ENCODE measurements at places on chromosomes 2 and 18.

DNA sequence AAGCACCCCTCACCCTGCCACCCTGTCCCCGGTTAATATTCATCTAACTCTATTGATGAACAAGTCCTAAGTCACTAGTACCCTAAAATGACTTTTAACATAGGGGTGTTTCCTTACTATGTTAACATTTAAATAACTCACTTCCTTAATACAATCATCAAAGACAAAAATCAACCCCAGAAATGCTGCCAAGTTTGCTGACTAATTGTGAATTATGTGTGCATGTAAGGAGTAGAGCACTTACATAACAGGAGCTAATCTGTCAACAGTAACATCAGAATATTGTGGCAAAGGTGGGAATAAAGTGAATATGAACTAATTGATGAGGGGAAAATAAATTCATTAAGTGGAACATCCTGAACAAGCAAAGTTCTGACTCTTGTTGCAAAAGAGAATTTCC, 81.4 kb upstream of the ERBB4 start:
- peaks cover 5% of the 10 kb centered on the region for H3K27me3 ChIP-seq
- H3K27ac ChIP-seq, result no peak overlapping the region
- no peaks in the 10 kb centered on the region for H3K36me3 ChIP-seq
- H3K4me1 ChIP-seq, result peaks cover 20% of the 10 kb centered on the region
- peak; percentile 19 for DNase-seq

DNA sequence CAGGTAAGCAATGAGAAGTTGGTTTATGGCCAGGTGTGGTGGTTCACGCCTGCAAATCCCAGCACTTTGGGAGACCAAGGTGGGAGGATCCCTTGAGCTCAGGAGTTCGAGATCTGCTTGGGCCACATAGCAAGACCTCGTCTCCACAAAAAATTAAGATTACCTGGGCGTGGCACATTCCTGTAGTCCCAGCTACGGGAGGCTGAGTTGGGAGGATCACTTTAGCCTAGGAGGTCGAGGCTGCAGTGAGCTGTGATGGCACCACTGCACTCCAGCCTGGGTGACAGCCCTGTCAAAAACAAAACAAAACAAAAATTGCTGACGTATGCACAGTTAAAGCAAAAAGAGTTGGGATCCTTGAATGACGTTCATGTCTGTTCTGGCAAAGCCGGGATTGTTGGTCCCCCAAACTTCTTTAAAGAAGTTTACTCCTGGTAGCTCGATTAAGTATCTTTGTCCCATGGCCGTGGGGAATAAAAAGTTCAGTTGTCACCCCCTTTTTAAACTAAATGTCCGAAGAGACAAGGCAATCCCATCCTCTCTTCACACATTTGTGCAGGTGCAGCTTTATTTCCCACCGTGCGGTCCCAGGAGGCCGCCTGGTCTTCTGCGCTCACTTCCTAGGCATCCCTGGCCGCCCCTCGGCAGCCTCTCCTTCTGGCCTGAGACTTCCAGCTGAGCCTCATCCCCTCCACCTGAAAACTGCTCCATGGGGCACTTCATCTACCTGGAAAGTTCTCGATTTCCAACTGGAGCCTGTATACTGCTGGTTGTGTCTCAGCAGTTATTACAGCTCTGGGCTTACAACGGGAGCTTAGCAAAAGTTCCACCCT, 762 bp upstream of the SPOPL start:
- peak overlapping the region; percentile 90 for H3K27ac ChIP-seq
- DNase-seq, result no peak
- H3K4me1 ChIP-seq, result peaks cover 30% of the 10 kb centered on the region

DNA sequence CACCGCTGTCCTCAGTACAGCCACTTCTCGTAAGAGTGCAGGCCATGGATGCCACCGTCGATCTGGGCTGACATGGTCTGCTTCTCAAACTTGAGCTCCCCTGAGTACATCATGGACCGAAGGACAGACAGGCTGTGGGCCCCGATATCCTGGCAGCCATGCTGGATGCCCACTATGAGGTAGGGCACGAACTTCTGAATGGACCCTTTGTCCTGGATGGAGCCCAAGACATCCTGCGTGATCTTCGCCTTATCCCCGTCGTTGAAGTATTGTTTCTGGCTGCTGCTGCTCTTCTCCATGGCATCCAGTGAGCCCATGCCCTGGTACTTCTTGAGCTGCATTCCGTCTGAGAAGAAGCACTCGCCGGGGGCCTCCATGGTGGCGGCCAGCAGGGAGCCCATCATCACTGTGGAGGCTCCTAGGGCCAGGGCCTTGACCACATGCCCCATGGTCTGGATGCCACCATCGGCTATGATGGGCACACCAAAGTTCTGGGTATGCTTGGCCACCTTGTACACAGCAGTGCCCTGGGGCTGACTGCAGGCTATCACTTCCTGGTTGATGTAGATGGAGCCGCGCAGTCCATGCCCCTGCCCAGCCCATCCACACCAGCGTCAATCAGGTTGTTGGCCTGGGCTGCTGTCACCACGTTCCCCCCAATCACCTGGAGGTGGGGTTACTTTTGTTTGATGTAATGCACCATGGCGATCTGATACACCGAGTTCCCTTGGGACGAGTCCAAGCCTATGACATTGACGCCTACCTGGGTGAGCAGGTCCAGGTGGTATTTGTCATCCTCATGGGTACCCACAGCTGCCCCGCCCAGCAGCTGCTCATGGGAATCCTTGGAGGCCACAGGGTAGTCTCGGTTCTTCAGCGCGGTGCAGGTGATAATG, 21.8 kb downstream of the CFLAR start:
- 0 out of 2 replicates have a peak overlapping the region, but pooled peaks have one; percentile 43 for H3K27ac ChIP-seq
- H3K4me1 ChIP-seq, result peaks cover 40% of the 10 kb centered on the region
- H3K36me3 ChIP-seq, result peaks cover 61% of the 10 kb centered on the region
- H3K4me3 ChIP-seq, result no peak overlapping the region
- no peaks in the 10 kb centered on the region for H3K27me3 ChIP-seq

DNA sequence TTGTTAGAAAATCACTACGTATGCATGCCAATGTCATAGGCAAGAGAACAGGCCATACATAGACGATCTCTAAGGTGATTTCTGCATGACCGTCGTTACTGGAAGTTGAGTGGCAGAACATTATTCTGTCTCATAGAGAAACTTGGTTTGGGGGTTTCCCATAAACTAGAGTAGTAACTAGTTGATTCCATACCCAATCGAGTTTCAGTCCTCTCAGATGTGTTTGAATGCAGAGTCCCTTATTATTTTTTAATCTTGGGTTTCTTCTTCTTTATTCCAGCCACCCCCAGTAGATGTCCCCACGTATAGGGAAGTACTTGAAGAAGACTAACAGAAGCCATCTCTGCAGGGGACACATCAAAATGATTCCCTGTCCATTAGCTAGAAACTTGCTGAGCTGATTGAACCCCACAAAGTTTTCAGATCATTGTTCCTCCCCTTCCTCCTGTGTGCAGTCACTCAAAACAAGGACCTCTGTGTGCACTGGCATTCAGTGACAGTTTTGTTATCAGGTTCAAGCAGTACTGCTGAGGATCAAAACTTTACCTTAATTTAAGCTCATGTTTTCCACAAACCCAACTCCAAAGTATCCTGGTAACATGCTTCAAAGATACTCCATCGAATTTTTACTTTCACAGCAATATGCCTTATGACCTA, 68.4 kb upstream of the CDCA7 start:
- no peak overlapping the region for H3K4me3 ChIP-seq
- H3K27ac ChIP-seq, result no peak overlapping the region
- H3K4me1 ChIP-seq, result peaks cover 7% of the 10 kb centered on the region
- H3K27me3 ChIP-seq, result peaks cover 2% of the 10 kb centered on the region
- H3K36me3 ChIP-seq, result no peaks in the 10 kb centered on the region
- no peak for DNase-seq

DNA sequence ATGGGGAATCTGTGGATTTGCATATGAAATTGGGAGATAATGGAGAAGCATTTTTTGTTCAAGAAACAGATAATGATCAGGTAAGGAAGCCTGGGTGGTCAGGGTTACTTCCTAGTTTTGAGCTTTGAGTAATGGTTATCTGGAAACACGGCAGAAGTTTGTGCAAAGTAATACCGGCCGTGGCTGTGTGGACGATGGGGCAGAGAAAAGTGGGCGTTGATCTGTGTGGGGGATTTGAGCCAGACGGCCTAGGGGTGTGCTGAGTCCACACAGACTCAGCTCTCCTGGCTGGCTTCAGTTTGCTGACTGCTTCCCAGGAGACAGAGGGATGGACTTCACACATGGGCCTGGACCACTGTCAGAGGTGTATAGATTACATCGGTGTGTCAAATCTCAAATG, 21.3 kb downstream of the LPIN1 start:
- peaks cover 2% of the 10 kb centered on the region for H3K27me3 ChIP-seq
- no peak overlapping the region for H3K4me3 ChIP-seq
- no peak for DNase-seq
- H3K4me1 ChIP-seq, result no peaks in the 10 kb centered on the region

GRCh38 chr2:135667045-135667444, 74.6 kb upstream of the UBXN4 start:
- peaks cover 3% of the 10 kb centered on the region for H3K36me3 ChIP-seq
- H3K4me3 ChIP-seq, result no peak overlapping the region
- DNase-seq, result no peak
- no peak overlapping the region for H3K27ac ChIP-seq

- H3K4me1 ChIP-seq, result peaks cover 92% of the 10 kb centered on the region
- peaks cover 5% of the 10 kb centered on the region for H3K27me3 ChIP-seq
Observed at GRCh38 chr2:55153584-55154299, 78.4 kb downstream of the CLHC1 start.

GRCh38 chr2:219644801-219645480, 17.5 kb downstream of the SLC4A3 start:
- H3K4me1 ChIP-seq, result peaks cover 42% of the 10 kb centered on the region
- no peak for DNase-seq
- H3K27ac ChIP-seq, result peak overlapping the region; percentile 70
- H3K27me3 ChIP-seq, result peaks cover 4% of the 10 kb centered on the region
- H3K4me3 ChIP-seq, result peak overlapping the region; percentile 43

DNA sequence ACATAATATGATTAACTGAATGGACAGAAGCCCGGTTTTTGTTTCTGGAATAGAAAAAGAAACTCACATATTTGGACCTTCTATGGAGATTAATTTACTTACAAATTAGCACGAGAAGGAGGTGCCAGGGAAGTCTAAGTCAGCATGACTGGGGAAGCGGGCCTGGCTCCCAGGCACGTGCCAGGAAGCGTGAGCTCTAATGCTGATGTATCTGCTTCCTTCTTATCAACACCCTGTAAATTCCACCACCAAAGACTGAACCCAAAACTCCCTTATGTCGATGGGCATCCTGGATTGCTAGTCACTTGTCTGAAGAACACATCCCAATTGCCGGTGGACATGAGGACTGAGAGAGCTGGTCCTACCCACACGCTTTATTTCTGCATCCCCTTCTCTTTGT, 134.5 kb downstream of the GALNT14 start:
- no peak overlapping the region for H3K4me3 ChIP-seq
- no peaks in the 10 kb centered on the region for H3K36me3 ChIP-seq
- peaks cover 3% of the 10 kb centered on the region for H3K27me3 ChIP-seq
- no peaks in the 10 kb centered on the region for H3K4me1 ChIP-seq

GRCh38 chr2:98269274-98269673, 77.0 kb upstream of the CNGA3 start:
- peak; percentile 59 for DNase-seq
- H3K27me3 ChIP-seq, result peaks cover 18% of the 10 kb centered on the region
- no peak overlapping the region for H3K4me3 ChIP-seq
- H3K4me1 ChIP-seq, result peaks cover 18% of the 10 kb centered on the region
- H3K27ac ChIP-seq, result 0 out of 2 replicates have a peak overlapping the region, but pooled peaks have one; percentile 9
- H3K36me3 ChIP-seq, result peaks cover 3% of the 10 kb centered on the region

DNA sequence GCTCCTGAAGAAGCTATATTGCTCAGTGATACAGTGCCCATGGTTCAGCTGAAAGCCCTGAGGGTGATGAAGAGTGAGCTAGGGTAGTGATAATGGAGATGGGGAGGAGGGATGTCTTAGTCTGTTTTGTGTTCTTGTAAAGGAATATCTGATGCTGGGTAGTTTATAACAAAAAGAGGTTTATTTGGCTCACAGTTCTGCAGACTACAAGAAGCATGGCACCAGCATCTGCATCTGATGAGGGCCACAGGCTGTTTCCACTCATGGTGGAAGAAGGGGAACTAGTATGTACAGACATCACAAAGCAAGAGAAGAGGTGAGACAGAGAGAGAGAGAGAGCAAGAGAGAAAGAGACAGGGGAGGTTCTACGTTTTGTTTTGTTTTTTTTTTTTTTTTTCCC, 417.3 kb upstream of the TRIB2 start:
- H3K4me3 ChIP-seq, result no peak overlapping the region
- no peak for DNase-seq
- no peaks in the 10 kb centered on the region for H3K27me3 ChIP-seq
- no peak overlapping the region for H3K27ac ChIP-seq
- no peaks in the 10 kb centered on the region for H3K36me3 ChIP-seq
- H3K4me1 ChIP-seq, result peaks cover 14% of the 10 kb centered on the region

- no peak overlapping the region for H3K4me3 ChIP-seq
- no peak overlapping the region for H3K27ac ChIP-seq
- no peaks in the 10 kb centered on the region for H3K36me3 ChIP-seq
- no peaks in the 10 kb centered on the region for H3K4me1 ChIP-seq
- DNase-seq, result no peak
Observed at GRCh38 chr2:47654790-47655562, 128.0 kb upstream of the MSH6 start.

GRCh38 chr2:127003070-127003800, 103.7 kb downstream of the BIN1 start:
- no peak overlapping the region for H3K27ac ChIP-seq
- H3K36me3 ChIP-seq, result no peaks in the 10 kb centered on the region
- DNase-seq, result no peak
- H3K4me3 ChIP-seq, result no peak overlapping the region

- H3K4me3 ChIP-seq, result no peak overlapping the region
- H3K27ac ChIP-seq, result no peak overlapping the region
- H3K4me1 ChIP-seq, result peaks cover 28% of the 10 kb centered on the region
- DNase-seq, result no peak
- no peaks in the 10 kb centered on the region for H3K36me3 ChIP-seq
- H3K27me3 ChIP-seq, result no peaks in the 10 kb centered on the region
Observed at GRCh38 chr2:1546901-1547300, 133.6 kb downstream of the TPO start.

DNA sequence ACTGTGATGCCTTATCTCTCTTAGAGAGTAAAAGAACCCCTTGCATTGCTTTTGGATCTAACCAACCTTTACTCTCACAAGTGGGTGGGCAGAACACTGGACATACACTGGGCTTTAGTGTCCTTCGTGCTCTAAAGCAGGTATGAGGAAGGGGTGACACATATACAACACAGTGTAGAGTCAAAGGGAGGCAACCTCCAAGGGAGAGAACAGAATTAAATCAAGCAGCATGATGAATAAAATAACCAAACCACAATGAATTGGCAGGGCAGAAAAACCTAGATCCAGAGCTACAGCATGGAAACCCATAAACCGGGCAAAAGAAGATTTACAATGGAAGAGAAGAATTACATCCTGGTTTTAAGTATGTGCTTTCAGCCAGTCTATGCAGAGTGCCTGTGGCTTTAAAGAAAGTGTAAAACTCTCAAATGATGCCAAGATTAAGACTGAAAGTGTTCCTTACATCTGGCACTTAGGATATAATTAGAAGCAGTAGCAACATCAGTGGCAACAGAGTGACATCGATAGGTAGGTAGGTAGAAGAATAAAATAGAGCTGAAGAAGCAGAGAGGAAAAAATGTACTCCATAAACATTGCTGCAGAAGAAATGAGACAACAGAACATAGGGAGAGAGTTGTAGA, 191.7 kb upstream of the ZC3H15 start:
- no peak overlapping the region for H3K4me3 ChIP-seq
- no peak for DNase-seq
- H3K27ac ChIP-seq, result no peak overlapping the region

- H3K27ac ChIP-seq, result peak overlapping the region; percentile 69
- H3K27me3 ChIP-seq, result no peaks in the 10 kb centered on the region
- DNase-seq, result peak; percentile 76
- 0 out of 2 replicates have a peak overlapping the region, but pooled peaks have one; percentile 5 for H3K4me3 ChIP-seq
- peaks cover 16% of the 10 kb centered on the region for H3K4me1 ChIP-seq
Observed at GRCh38 chr2:207926133-207926988, 99.0 kb downstream of the PLEKHM3 start.

GRCh38 chr2:180516232-180516631, 464.2 kb upstream of the UBE2E3 start:
- no peaks in the 10 kb centered on the region for H3K27me3 ChIP-seq
- no peak overlapping the region for H3K27ac ChIP-seq
- peaks cover 57% of the 10 kb centered on the region for H3K4me1 ChIP-seq
- peak overlapping the region; percentile 69 for H3K4me3 ChIP-seq

Data from HFFc6 (cell line).